ENCODE measurements at places on chromosomes 1 and 21.

- no peak for DNase-seq
These were observed 153.7 kb upstream of the ZBTB40 start for GRCh38 chr1:22297999-22298398.

DNA sequence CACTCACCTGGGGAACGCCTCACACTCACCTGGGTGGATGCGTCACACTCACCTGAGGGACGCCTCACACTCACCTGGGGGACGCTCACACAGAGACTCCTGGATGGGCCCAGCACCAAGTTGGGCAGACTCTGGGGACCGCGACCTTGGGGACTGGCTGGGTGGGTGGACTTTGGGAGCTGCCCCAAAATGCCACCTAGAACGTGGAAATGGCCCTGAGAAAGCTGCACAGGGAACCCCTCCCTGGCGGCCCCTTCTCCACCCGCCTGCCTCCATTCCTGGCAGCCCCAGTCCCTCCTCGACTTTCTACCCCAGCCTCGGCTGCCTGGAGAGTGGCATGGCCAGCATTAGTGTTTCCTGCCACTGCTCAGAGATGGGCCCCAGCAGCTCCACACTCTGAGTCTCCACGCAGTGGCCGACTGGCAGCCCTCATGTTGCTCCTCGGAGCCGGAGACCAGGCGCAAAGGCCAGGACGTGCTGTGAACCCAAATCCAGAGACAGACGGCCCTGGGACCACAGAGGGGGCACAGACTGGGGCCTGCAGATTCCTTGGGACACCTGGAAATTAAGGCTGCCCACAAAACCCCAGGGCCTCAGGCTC is 46.5 kb upstream of the ACTRT2 start:
- DNase-seq = no peak

DNA sequence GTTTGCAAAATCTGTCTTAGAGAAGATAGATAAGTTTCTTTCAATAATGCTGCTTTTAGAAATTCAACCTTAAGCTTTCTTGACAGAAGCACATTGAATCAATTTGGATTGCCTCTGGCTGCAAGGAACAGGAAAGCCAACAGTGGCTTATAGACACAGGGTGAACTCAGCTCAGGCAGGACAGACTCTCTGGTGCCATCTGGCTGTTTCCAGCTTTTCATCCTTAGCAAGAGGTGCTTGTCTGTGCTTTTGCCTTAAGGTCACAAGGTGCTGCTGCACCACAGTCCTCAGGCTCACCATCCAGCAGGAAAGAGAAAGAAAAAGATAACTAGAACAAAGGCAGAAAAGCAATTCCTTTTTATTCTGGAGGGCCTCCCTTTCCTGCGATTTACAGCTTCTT is 93.7 kb upstream of the ETS2 start:
- DNase-seq = no peak

DNA sequence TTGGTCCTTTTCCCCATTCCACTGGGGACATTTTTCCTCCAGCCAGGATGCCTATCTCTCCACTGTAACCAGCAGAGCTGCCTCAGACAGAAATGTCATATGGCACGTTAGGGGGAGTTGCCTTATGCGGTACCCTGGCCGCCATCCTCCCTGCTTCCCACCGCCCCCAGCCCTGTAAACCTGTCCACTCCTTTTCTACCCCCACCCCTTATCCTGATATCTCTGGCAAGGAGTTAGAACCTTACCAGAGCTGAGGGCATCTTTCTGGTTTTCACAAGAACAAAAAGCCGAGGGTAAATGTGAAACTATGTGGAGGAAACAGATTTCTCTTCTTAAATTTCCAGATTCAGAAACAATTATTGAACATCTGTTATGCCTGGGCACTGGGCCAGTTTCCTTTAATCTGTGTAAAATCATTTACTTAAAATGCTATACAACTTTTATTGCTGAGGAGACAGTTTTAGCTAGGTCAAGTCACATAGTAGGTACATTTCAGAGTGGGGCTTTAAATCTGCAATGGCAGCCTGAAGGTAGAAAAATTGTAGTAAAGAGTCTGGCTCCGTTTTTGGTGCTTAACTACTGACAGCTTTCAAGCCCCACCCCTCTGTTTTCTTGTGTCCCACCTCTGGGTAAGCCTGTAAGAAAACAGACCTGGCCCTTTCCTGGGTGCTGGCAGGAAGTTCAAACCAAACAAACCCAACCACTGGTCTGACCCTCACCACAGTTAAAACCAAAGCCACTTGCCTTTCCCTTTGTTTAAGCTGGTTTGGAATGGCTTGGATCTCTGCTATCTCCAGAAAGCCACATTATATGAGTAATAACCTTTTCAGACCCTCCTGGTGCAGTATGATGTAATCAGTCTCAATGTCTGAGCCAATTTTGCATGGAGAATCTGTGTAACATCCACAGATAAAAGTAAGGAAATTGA is 319.0 kb downstream of the HHAT start:
- no peak for DNase-seq

- DNase-seq = no peak
These were observed 570.9 kb upstream of the CAMK1G start for GRCh38 chr1:209012443-209013196.

GRCh38 chr21:28746166-28746565 is 246.5 kb downstream of the LTN1 start:
- no peak for DNase-seq

GRCh38 chr1:207958376-207959139 is 47.6 kb upstream of the CD34 start:
- no peak for DNase-seq

DNA sequence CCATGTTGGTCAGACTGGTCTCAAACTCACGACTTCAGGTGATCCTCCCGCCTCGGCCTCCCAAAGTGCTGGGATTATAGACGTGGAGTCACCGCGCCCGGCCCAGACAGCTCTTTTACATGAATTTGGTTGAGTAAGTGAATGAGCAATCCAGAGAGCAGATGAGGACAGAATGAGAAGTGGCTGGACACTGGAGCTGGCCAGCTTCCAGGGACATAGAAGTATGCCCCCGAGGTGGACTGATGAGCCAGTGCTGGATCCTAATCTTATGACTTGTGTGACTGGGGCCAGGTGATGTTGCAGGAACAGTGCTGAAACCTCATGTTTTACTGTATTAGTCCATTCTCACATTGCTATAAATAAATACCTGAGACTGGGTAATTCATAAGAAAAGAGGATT is 35.9 kb upstream of the KANK4 start:
- no peak for DNase-seq

GRCh38 chr1:221783936-221784335 is 42.0 kb upstream of the DUSP10 start:
- DNase-seq = no peak
